ENCODE measurements at places on chromosomes 5 and 9. TPM values are rescaled to one million over a fixed set of nuclear protein-coding genes. Genes with fewer than 3 reads are reported as not detected.

GRCh38 chr5:28430565-28431178 lies 1392.3 kb upstream of the CDH9 start:
- peak; percentile 6 for DNase-seq

The TAS2R1 gene
- not detected for polyA plus RNA-seq

DNA sequence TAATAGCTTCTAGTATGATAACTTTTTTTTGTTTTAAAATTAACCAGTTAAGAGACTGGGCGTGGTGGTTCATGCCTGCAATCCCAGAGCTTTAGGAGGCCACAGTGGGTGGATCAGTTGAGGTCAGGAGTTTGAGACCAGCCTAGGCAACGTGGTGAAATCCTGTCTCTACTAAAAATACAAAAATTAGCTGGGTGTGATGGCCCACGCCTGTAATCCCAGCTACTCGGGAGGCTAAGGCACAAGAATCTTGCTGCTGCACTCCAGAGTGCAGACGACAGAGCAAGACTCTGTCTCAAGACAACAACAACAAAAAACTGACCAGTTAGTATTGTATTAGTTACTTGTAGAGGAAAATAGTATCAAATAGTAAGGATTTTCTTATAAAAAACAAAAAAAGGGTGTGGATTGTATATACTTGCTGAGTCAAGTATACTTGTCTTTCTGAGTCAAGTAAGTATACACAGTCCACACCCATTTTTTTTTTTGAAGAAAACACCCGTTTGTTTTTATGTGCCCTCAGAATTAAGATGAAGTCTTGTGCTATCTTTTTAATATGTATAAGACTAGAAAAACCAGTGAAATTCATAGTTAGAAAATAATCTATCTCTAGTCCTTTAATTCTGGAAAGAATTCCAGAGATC lies 25.3 kb downstream of the UBAP1 start:
- DNase-seq, result peak; percentile 29

GRCh38 chr9:27329291-27329690 lies 32.3 kb upstream of the EQTN start:
- no peak for DNase-seq

DNA sequence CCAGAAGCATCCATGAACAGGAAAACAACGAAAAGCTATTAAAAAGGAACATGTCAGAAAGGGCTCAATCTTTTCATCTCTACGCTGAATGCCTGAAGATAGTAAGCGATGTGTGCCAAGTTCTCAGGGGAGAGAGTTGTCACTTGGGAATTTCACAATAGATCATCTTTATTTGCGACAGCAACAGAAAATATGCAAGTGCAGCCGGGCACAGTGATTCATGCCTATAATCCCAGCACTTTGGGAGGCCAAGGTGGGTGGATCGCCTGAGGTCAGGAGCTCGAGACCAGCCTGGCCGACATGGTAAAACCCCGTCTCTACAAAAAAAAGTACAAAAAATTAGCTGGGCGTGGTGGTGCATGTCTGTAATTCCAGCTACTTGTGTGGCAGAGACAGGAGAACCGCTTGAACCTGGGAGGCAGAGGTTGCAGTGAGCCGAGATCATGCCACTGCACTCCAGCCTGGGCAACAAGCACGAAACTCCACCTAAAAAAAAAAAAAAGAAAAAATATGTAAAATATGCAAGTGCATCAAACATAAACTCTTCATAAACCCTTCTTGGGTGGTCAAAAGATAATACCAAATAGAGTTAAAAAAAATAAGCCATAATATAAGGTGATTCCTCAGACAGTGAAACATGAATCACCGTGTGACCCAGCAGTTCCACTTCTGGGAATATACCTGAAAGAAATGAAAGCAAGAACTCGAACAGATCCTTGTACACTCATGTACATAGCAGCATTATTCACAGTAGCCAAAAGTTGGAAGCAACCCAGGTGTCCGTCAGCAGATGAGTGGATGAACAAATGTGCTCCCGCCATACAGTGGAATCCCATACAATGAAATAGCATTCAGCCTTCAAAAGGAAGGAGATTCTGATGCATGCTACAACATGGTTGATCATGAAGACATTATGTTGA lies 16.2 kb downstream of the SFXN1 start:
- DNase-seq, result no peak

GRCh38 chr5:158910782-158911692 lies 188.7 kb downstream of the EBF1 start:
- no peak for DNase-seq

The TLR4 gene
- polyA plus RNA-seq, result 0.08 TPM

The LCN2 gene
- polyA plus RNA-seq, result 2.3 TPM

The UNC13B gene
- polyA plus RNA-seq, result 11.0 TPM

The KIF4B gene
- 0.11 TPM for polyA plus RNA-seq

GRCh38 chr9:122377241-122378164 lies 6.7 kb downstream of the PTGS1 start:
- no peak for DNase-seq

The RELL2 gene
- polyA plus RNA-seq, result 6.5 TPM
